ENCODE measurements at places on chromosomes 11 and 22.
A peak's percentile ranks its signal among the peaks of the same experiment; 100 is the strongest.

DNA sequence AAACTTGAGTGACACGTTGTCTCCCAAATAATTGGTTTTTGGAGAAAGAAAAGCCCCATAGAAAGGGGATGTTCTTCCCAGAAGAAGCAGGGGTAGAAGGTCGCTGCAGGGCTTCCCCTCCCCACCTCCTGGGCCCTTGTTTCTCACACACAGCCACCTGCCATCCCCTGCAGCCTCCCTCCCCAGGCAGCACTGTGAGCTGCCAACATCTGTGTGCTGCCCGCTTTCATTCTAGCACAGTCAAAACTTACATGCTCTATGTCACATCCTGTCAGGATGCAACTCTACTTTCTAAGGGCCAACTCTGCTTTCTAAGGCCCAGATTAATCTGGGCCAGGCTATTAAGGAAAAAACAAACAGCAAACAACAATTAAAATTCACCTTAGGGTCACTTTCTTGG, 309.4 kb upstream of the ZC3H12C start:
- H3K27me3 ChIP-seq = no peaks in the 10 kb centered on the region
- H3K36me3 ChIP-seq = no peaks in the 10 kb centered on the region
- no peak for DNase-seq
- no peak overlapping the region for H3K4me3 ChIP-seq
- H3K27ac ChIP-seq = no peak overlapping the region

GRCh38 chr11:35515224-35515623, 10.2 kb downstream of the PAMR1 start:
- no peaks in the 10 kb centered on the region for H3K36me3 ChIP-seq
- H3K4me3 ChIP-seq = no peak overlapping the region
- H3K4me1 ChIP-seq = peaks cover 8% of the 10 kb centered on the region

DNA sequence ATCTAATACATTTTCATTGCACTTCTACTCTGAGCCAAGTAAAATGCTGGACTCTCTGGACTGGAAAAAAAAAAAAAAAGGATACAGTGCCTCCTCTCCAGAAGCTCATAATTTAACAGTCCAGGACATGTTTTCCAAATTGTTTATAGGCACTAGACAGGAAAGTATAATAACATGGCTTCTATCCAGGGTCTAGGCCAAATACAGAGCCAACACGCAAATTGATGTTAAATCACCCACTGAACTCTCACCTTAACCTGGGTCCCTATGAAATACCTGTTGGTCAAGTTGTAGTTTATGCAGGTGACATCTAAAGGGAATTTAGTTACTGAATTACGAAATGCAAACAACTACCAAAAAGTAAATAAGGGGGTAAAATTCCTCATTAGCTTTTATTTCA, 428.7 kb upstream of the LUZP2 start:
- no peak overlapping the region for H3K27ac ChIP-seq
- no peaks in the 10 kb centered on the region for H3K36me3 ChIP-seq
- no peak overlapping the region for H3K4me3 ChIP-seq
- no peaks in the 10 kb centered on the region for H3K4me1 ChIP-seq

- peak overlapping the region; percentile 96 for H3K27ac ChIP-seq
- DNase-seq = no peak
- no peaks in the 10 kb centered on the region for H3K36me3 ChIP-seq
- H3K4me3 ChIP-seq = peak overlapping the region; percentile 64
Observed at GRCh38 chr11:3840004-3840869, 522 bp downstream of the RHOG start.
